ENCODE measurements at places on chromosomes 5 and 9.

DNA sequence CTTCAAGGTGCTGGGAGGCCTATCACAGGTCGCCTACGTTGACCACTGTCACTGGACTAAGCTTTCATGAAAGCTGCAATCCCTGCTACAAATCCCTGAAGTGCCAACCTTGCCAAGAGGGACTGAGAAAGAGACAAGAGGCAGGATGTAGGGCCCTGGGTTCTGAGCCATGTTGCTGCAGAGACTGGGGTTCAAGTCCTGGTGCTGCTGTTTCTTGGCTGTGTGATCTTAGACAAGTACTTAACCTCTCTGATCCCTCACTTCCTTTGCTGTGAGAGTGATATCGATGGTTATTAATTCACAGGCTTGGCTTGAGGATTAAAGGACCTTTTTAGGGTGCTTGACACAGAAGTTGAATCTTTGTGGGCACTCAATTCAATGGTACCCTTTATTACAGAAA, 15.5 kb downstream of the CSF1R start:
- DNase-seq: no peak

- DNase-seq: no peak
These were observed 207.1 kb upstream of the PAPPA start for GRCh38 chr9:115946530-115946929.

DNA sequence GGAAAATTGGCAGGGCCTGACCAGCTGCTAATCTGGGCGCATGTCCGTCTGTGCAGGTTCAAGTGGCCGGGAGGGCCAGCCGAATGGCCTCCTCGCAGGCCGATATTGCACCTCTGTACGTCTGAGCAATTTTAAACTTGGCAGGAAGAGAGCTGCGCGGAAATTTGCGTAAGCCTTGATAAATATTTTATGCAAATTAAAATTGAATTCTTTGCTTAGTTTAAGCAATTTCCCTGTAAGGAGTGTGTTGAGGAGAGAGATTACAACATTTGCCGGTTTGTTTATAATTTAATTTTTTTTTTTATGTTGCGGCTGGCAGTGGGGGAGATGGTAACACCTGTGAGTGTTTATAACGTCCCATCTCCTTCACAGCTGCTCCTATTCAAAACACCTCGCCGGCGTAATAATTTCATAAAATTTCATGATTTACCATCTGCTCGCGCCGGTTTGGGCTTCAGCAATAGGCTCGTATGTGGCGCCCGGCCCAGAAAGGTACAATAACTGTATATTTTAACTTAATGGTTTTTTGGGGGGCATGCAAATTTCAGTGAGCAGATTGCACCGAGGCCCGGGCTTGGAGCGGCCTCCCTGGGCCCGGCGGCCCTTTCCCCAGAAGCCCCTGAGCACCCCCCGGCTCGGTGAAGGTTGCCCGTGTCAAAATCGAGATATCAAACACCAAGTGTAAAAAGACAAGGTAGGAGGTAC, 269.4 kb upstream of the MVB12B start:
- no peak for DNase-seq

DNA sequence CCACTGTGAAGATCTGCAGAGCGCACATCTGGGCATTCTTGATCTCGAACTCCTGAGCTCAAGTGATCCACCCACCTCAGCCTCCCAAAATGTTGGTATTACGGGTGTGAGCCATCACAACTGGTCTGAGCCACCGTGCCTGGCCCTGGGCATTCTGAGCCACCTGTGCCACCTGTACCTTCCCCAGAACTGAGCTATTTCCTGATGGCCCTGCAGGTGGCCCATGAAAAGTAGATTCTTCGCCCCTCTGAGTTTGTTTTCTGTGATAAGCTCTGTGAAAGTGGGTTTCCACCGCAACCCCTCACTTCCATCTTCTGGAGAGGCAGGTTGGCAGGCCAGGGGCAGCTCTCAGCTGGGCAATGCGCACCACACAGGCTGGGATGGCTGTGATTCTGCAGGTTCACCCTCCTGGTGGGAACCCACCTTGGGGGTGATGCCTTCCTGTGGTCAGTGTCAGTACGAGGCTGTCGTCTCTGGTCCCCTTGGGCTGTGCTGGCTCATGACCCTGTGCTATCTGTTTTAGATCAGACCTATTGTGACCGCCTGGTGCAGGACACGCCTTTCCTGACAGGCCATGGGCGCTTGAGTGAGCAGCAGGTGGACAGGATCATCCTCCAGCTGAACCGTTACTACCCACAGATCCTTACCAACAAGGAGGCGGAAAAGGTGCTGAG, 11.3 kb downstream of the CARD19 start:
- DNase-seq: no peak

DNA sequence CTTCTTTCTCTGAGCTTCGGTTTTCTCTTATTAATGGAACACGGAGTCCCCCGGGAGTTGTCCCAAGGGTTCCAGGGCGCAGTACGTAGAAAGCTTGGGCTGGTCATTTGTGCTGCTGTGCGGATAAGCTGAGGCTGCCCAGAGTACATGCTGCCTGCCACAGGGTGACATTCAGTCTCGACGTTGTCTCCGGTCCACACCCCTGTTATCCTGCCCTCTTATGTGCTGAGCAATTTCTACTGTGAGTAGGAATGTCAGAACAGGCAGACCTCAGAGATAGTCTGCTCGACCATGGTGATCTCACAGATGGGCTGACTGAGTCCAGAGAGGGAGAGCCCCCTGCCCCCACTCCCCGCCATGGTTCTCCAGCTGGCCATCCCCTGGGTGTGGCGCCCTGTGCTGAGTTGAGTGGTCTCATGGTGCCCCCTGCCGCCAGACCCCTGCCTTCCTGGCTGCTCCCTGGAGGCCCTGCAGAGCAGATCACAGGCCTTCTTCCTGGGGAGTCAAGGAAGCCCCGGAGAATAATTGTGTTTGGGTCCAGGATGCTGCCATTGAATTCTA, 124.0 kb downstream of the RGS3 start:
- peak; percentile 67 for DNase-seq

DNA sequence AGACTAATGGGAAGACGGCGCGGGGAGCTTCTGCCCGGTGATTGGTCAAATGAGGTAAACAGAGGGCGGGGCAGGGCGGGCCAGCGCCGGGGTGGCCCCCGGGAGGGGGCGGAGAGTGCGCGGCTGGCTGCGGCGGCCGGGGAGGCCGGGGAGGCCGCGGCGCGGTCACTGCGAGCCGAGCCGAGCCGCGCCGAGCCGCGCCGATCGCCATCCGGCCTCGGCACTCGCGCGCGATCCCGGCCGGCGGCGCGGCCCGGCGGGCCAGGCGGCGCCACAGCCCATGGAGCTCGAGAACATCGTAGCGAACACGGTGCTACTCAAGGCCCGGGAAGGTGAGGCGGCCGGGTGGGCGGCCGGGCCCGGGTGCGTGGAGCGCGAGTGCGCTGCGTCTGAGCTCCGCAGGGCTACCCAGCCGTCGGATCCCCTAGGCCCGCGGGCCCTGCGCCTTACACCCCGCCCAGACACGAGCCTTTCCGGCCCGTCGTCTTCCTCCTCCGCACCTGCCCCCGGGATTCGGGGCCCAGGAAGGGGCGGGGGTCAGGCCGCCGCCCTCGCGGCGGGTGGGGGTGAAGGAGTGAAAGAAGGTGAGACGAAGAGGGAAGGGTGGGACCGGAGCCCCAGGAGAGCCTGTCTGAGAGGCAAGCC, at the start of gene GRK6:
GRK6 (plus strand) TSS at position 111 of the 645 bp plus-strand sequence; CDS start at position 281, 170 bp downstream.
- DNase-seq: peak; percentile 32

DNA sequence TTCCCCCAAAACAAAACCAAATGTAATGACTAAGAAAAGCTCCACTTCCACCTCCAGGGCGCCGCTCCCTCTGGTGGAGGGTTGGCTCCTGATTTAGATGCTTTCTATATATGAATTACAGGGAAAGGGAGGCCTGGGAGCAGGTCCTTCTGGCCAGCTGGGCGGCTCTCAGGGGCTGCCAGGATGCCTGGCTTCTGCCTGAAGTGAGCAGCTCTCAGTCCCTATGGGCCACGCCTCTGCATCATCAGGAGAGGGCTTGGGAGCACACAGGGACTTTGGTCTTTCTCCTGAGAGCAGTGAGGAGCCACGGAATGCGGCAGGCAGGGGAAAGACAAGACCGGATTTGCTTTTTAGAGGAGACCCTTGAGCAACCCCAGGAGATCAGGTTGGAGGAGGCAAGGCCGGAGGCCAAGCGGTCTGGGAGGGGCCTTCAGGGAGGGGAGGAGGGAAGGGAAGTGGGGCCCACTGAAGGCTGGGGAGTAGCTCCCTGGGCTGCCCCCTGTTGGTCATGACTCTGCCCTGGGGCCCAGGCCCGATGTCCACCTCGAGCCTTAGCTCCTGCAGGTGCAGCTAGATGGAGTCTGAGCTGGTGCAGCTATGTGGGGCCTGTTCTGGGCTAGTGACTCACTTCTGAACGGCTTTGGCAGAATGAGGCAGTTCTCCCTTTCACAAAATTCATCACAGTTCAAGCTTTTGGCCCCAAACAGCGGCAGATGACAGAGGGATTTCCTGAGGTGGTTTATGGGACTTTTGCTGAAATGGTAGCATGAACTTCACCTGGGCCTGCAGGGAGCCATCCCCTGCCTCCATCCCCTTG, 11.3 kb upstream of the GRHPR start:
- no peak for DNase-seq

All from hematopoietic multipotent progenitor cell treated with erythropoietin and hydrocortisone succinate and interleukin-3 and kit ligand, for 15 days (in vitro differentiated cells).